ENCODE measurements at places on chromosomes 6 and 20.

GRCh38 chr6:130859161-130859867 is 32.1 kb downstream of the SMLR1 start:
- no peak for DNase-seq

- DNase-seq = no peak
These were observed 14.8 kb downstream of the AKAP12 start for GRCh38 chr6:151254451-151255081.

- no peak for DNase-seq
These were observed 1.6 kb upstream of the PCK1 start for GRCh38 chr20:57559289-57559634.

DNA sequence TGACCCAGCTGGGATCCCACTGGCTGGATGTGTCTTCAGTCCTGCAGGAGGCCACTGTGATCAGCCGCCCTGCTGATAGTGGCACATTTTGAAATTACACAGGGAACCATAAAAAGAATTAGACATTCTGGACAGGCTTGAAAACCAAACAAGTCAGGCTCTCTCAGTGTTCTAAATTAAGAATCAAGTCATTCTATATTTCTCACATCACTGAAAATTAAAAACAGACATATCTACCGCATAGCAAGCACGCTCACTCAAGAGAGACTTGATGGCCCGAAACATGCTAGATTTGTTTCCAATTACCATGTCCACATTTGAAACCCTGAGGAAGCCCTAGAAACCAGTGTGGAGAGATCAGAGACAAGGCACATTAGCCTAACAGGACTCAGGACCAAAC is 57.7 kb downstream of the NFATC2 start:
- DNase-seq = no peak

- no peak for DNase-seq
These were observed 506.6 kb downstream of the FRK start for GRCh38 chr6:115554060-115554459.

DNA sequence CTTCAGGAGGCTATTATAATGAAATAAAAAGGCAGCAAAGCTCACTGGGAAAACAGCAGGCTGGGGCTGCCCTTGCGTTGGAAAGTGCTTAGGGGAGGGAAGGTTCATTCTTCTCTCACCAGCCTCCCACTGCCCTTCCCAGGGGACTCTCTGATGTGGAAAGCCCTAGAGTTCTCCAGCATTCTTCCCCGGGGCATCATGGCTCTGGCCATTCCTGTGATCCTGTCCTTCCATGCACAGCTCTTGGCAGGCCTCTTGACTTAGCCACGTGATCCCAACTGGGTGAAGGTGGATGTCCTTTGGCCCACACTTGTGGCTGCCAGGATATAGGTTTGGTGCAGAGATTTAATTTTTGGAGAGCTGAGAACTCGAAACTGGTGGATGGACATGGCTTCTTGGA is 58.0 kb upstream of the ZNF831 start:
- no peak for DNase-seq

GRCh38 chr20:63751471-63752271 is 12.1 kb downstream of the SLC2A4RG start:
- no peak for DNase-seq

- no peak for DNase-seq
These were observed 228.2 kb downstream of the RFPL4B start for GRCh38 chr6:112575309-112575834.

DNA sequence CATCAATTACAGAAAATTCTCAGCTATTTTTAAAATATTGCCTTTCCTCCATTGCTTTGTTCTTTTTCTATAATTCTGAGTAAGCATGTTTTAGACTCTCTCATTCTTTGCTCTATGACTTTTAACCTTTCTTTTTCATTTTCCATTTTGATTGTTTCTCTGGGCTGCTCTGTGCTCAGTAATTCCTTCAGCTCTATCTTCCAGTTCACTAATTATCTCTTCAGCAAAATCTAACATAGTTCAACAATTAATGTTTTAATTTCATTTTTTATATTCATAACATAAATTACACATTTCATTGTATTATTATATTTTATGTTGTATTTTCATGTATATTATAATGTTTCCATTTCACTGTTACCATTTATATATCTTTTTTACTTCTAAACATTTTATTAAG is 198.8 kb upstream of the NOX3 start:
- DNase-seq = no peak

DNA sequence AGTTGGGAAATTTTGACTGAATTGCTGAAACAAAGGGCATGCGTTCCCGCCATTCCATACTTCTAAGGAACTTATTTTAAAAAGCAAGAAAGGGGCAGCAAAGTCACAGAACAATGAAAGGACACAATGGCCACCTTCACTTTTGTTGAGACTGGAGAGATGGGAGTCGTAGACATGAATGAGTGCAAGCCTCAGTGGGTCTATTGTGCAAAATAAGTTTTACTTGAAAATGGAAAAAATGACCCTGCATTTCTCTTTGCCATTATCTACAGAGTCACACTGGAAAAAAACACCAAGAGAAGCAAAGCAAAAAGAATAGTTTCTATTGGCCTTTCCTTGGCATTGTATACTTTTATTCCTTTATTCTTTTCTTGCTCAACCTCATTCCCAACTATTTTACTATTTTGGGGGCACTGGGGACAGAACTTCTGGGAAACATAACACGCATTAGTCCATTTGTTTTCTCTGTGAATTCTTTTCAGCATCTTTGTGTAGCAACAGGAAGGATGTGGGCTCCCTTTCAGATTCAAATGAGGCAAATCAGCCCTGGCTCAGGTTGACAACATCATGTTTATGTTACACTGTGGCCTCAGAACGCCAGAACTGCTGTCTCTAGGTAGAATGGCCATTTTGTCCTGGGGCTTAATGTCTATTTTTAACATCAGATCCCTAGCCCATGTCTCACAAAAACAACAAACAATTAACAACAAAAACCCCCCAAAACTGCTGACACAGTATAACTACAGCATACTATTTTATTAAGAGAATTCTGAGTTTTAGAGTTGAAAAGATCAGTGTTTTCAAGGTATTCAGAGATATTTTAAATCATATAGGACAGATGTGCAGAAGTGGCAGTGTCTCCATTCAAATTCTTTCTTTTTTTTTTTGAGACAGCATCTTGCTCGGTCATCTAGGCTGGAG is 122.2 kb downstream of the FYN start:
- no peak for DNase-seq

- DNase-seq = no peak
These were observed 208.5 kb upstream of the SSTR4 start for GRCh38 chr20:22826306-22827230.

DNA sequence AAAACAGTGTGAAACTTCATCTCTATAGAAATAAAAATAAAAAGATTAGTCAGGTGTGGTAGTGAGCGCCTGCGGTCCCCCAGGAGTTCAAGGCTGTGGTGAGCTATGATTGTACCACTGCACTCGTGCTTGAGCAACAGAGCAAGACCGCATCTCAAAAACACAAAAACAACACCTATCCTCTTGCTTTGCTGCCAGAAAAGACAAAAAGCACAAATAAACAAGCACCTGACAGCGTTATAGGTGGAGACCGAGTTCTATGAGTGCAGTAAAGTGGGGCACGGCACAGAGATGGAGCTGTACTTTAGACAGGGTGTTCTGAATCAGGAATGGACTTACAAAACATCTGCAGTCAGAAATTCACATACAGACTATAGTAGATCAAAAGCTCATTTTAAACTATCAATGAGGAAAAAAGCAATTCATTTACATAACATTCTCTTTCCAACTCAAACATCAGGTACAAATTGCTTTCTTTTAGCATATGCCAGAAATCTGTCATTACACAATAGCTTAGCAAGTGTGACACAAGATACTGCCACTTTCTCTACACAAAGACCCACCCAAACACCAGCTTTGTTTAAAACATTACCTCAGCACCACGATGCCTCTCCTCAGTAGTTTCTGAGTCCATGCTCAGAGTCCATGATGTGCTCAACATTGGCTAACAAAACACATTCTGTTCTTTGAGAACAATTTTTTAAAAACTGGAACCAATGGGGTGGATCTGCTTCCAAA is 10.1 kb downstream of the EZR start:
- DNase-seq = no peak

- DNase-seq = no peak
These were observed 99.3 kb upstream of the VSTM2L start for GRCh38 chr20:37803438-37804307.

DNA sequence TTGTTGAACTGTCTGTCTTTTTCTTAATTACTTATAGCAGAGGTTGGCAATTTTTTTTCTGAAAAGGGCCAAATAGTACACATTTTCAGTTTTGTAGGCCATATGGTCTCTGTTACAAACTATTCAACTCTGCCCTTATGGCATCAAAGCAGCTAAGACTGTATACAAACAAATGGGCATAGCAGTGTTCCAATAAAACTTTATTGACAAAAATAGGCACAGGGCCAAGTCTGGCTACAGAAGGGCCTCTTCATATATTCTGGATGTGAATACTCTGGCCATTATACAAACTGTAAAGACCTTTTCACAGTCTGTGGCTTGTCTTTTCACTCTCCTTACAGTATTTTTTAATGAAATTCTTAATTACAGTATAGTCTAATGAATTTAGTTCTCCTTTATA is 132.1 kb downstream of the PREX1 start:
- no peak for DNase-seq

- no peak for DNase-seq
These were observed 43.2 kb upstream of the TMX4 start for GRCh38 chr20:8062756-8063155.

GRCh38 chr6:109456111-109456583 is 575 bp upstream of the MICAL1 start:
- no peak for DNase-seq

- DNase-seq = no peak
These were observed 13.7 kb downstream of the BCL2L1 start for GRCh38 chr20:31708736-31709534.

GRCh38 chr6:17768388-17768787 is 61.7 kb upstream of the NUP153 start:
- no peak for DNase-seq

GRCh38 chr6:167341038-167341583 is 16.2 kb downstream of the TTLL2 start:
- DNase-seq = no peak

GRCh38 chr6:111282515-111282914 is 195.2 kb downstream of the SLC16A10 start:
- no peak for DNase-seq

DNA sequence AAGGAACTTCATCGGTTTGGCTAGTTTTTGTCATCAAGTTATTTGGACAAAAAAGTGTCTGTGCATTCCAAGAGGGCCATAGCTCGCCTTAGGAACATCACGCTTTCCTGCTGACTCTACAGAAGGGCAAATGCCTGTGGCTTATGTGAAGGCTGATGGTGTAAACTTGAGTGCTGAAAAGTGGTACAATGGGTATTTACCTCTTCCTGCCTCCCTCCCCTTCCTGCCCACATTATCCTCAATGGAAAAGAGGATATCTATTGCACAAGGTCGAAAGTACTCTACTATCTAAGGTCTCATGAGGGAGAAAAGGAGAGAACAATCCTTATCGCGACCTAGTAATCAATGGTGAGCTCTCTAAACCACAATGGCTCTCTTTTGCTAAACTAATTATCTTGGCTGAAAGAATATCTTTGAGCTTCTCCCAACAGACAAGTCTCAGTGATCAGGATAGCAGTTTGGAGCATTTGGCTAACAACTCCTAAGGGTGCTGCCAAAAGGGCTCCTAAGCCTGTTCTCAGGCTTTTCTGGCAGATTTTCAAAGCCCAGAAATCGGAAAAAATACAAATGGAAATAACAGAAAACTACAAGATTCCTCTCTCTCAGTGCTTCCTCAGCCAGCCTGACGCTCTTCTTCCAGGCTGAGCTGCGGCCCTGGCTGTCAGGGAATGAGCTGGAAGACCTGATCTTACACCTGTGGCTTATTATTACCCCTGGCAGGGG is 42.6 kb upstream of the ENPP1 start:
- DNase-seq = peak; percentile 67

DNA sequence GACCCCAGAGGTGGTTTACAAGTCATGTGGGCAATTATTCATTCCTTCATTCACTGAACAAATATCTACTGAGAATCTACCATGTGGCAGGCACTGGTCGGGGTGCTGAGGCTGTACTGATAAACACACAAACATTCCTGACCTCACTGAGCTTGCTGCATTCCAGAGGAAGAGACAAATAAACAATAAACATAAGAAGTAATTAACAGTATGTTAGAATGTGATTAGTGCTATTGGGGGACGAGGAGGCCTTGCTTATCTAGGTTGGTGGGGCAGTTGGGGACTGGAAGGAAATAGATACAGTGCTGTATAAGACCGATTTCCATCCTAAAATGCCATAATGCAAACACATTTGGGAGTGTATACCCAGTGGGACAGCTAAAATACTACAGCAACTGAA is 44.1 kb downstream of the MAK start:
- no peak for DNase-seq

- DNase-seq = peak; percentile 96
These were observed 53.9 kb upstream of the HFE start for GRCh38 chr6:26033085-26033940.

- DNase-seq = no peak
These were observed 99.5 kb upstream of the IYD start for GRCh38 chr6:150269130-150269856.

DNA sequence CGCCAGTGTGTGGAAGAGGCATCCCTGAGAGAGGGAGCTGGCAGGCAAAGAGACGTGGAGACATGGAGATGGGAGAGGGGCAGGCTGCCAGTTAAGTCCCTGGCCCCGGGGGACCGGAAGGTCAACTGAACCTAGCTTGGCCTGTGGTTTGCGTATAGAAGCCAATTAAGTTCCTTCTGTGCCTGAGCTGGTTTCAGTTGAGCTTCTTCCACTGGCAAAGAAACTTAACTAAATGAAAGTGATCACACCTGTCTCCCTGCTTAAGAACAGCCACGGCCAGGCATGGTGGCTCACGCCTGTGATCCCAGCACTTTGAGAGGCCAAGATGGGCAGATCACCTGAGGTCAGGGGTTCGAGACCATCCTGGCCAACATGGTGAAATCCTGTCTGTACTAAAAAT is 26.7 kb upstream of the NNAT start:
- DNase-seq = no peak

- DNase-seq = no peak
These were observed 6.2 kb downstream of the PTPN1 start for GRCh38 chr20:50516180-50516934.

- no peak for DNase-seq
These were observed 80.7 kb downstream of the ANKS1A start for GRCh38 chr6:34969662-34970265.

DNA sequence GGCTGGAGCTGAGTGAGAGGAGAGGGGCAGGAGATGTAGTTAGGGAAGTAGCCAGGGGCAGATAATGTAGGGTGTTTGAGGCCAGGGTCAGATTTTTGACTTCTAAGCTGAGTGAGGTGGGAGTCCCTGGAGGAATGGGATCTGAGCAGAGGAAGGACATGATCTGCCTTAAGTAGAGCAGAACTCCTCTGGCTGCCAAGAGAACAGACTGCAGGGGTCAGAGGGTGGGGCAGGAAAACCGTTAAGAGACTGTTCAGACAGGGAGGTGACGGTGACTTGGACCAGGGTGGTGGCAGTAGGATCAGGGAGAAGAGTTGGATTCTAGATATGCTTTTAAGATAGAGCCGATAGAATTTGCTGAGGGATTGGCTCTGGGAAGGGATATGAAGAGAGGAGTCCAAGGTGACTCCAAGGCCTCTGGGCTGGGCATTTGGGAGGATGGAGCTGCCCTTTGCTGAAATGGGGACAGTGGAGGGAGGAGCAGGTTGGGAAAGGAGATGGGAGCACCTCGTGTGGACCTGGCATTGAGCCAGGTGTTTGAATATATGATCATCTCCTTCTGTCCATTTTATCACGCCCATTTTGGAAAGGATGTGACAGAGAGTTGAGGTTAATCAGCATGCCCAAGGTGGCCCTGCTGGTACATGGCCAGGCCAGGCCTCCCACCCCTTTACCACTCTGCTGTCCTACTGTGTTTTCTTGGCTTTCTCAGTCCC is 18.8 kb downstream of the EYA2 start:
- no peak for DNase-seq
